ENCODE measurements at places on chromosomes 5 and 9.

DNA sequence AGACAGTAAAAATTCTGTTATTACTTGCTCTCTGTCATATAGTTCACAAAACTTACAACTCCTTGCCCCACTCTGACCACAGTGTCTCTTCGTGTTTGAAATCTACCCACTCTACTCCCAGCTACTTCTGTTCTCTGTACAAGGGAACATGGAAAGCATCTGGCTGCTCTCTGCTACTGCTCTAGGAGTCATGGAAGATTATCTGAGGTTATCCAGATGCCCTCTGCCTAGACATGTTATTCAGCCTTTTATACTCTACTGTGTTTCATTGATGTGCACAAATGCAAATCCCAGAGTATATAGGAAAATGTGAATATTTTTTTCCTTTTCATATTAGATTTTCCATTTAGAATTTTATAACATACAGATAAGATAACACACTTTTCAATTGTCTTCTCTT, 1525.6 kb downstream of the MAT2B start:
- no peak for DNase-seq

- no peak for DNase-seq
These were observed 545.6 kb upstream of the MEF2C start for GRCh38 chr5:89428624-89429023.

- no peak for DNase-seq
These were observed 13.4 kb downstream of the ADAM19 start for GRCh38 chr5:157562111-157562581.

- DNase-seq = no peak
These were observed 423.2 kb downstream of the RAB3C start for GRCh38 chr5:59005934-59006701.

GRCh38 chr5:102295534-102296177, 428 bp downstream of the SLCO4C1 start:
- peak; percentile 18 for DNase-seq

DNA sequence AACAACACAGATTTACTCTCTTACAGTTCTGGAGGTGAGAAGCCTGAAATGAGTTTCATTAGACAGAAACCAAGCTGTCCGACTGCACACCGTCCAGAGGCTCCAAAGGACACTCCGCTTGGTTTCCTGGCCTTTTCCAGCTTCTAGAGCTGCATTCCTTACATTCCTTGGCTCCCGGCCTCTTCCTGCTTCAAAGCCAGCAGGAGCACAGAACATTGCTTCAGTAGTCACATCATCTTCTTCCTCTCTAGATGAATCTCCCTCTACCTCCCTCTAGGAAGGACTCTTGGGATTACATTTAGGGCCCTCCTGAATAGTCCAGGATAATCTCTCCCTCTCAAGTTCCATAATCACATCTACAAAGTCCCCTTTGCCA, 213.3 kb downstream of the CDK5RAP2 start:
- DNase-seq = no peak

DNA sequence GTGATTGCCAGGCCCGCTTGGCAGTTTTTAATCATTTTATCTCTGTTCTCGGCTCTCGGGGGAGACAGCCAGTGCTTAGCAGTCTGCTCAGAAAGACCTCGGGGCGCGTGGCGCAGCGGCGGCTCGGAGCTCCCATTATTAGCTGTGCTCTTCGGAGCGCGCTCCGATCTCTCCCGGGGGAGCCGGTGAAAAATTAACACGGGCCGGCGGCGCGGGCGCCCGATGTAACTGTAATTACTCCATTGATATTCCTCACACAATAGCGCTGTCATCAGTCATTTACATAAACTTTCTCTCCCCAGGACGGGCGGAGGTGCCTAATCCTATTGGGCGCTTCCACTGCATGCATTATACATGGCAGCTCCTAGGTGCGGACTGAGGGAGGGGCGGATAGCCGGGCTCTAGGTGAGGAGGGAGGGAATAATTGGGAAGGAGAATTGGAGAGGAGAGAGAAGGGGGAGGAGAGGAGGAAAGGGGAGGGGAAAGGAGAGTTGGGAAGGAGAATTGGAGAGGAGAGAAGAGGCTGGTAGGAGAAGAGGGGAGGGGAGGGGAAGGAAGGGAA, 24.9 kb downstream of the LMX1B start:
- no peak for DNase-seq
